ENCODE measurements at places on chromosomes 1 and 21. TPM values are rescaled to one million over a fixed set of nuclear protein-coding genes. Genes with fewer than 3 reads are reported as not detected.

ICOSLG gene
- 10.7 TPM for total RNA-seq

- no peak overlapping the region for H3K27ac ChIP-seq
- H3K4me1 ChIP-seq = no peaks in the 10 kb centered on the region
- H3K36me3 ChIP-seq = no peaks in the 10 kb centered on the region
- DNase-seq = no peak
- no peak overlapping the region for H3K4me3 ChIP-seq
These were observed 67.2 kb upstream of the B3GALNT2 start for GRCh38 chr1:235571482-235571881.

- H3K27ac ChIP-seq = no peak overlapping the region
- H3K36me3 ChIP-seq = peaks cover 5% of the 10 kb centered on the region
- DNase-seq = no peak
- H3K27me3 ChIP-seq = no peaks in the 10 kb centered on the region
These were observed 91.5 kb upstream of the LBR start for GRCh38 chr1:225519166-225519863.

- no peak overlapping the region for H3K27ac ChIP-seq
- H3K27me3 ChIP-seq = no peaks in the 10 kb centered on the region
- no peaks in the 10 kb centered on the region for H3K36me3 ChIP-seq
- peak; percentile 56 for DNase-seq
- H3K4me1 ChIP-seq = peaks cover 8% of the 10 kb centered on the region
These were observed 2.3 kb downstream of the EPS8L3 start for GRCh38 chr1:109761227-109762038.

DNA sequence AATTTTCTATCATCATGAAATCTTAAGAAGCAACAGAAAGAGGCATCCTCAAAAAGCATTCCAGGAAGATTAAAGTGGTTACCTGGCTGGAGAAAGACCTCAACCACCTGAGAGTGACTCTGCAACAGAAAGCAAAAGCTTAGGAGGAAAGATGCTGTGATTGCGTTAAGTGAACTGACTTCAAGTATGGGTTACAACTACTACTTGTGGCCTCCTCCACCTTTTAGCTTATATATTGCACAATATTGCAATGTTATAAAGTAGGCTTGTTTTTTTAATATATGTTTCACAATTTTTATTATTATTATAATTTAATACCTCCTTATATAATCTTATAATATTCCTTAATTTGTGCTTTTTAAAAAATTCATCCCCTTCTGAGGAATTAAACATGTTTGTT is 1407.5 kb downstream of the KCNT2 start:
- H3K4me3 ChIP-seq = no peak overlapping the region
- no peaks in the 10 kb centered on the region for H3K27me3 ChIP-seq
- H3K4me1 ChIP-seq = no peaks in the 10 kb centered on the region
- H3K27ac ChIP-seq = no peak overlapping the region
- no peak for DNase-seq

CD1B gene
- total RNA-seq = not detected

DNA sequence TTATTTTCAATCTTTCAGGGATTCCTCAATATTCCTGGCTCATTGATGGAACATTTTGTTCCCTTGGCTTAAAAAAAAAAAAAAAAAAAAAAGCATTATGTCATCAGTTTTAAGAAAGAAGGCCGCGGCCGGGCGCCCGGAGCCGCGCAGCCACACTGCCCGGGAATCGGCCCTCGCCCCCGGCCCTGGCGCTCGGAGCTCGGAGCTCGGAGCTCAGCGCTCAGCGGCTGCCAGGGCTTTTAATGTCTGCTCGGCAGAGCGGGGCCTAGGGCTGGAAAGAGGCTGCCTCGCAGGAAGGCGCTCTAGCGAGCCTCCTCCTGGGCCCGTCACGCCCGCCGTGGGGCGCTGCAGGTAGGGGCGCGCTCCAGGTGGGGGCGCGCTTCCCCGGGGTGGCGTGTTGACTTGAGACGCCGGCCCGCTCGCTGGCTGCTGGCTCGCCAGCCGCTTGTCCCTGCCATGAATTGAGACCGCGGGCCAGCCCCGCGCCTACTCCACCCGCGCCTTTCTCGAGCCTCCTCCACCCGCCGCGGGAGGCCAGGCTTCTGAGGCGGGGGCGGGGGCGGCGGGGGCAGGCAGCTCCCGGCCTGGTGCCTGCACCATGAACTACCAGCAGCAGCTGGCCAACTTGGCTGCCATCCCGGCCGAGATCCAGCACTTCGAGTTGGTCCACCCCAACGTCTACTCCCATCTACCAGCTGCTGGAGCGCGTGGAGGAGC is 5.4 kb upstream of the TDRD5 start:
- no peak for DNase-seq
- H3K4me3 ChIP-seq = peak overlapping the region; percentile 54
- H3K27me3 ChIP-seq = peaks cover 6% of the 10 kb centered on the region
- H3K4me1 ChIP-seq = peaks cover 8% of the 10 kb centered on the region
- no peaks in the 10 kb centered on the region for H3K36me3 ChIP-seq

GBP5 gene
- not detected for total RNA-seq

DNA sequence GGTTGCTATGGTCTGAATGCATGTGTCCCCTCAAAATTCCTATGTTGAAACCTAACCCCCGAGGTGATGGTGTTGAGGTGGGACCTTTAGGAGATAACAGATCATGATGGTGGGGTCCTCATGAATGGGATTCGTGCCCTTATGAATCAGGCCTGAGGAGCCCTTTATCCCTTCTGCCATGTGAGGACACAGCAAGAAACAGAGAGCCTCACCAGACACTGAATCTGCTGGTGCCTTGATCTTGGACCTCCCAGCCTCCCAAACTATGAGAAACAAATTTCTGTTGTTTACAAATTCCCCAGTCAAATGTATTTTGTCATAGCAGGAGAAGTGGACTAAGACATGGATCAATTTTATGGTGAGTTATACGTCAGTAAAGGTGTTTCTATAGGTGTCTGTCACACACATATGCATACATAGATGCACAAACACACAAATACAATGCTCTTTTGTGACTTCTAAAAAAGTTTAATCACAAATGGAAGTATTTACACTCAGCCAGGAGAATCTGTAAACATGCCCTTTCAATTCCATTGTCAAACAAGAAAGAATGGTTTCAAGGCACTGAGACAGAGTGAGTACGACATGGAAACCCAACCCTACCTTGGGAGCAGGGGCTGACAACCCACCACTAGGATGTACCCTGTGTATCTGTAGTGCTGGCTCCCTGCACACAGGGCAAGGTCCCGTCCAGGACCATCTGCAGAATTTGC is 5.5 kb upstream of the ETS2 start:
- no peak overlapping the region for H3K4me3 ChIP-seq
- no peak overlapping the region for H3K27ac ChIP-seq
- DNase-seq = no peak
- H3K27me3 ChIP-seq = no peaks in the 10 kb centered on the region
- H3K36me3 ChIP-seq = no peaks in the 10 kb centered on the region
- H3K4me1 ChIP-seq = peaks cover 12% of the 10 kb centered on the region

DNA sequence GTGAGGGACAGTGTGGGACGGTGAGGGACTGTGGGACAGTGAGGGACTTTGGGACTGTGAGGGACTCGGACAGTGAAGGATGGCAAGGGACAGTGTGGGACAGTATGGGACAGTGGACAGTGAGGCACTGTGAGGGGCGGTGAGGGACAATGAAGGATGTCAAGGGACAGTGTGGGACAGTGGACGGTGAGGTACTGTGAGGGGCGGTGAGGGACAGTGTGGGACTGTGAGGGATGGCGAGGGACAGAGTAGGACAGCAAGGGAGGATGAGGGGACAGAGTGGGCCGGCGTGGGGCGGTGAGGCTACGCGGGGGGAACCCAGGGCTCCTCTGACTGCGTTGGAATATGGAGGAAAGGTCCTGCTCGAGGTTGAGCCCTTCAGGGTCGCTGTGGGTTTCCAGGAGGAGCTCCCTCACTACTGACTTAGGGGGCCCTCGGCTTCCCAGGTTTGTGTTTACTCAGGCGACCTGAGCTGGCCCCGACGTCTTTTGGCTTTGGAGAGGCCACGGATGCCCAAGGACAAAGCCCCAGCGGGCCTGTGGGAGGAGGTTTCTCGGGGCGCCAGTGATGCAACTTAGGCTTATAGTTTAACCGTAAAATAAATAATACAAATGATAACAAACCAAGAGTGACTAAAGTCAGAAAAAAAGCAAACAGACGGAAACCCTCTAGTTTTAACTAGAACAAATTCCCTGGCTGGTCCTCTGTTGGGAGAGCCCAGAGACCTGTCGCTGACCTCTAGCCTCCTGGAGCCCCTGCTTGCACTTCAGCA is 1.1 kb upstream of the ERRFI1 start:
- DNase-seq = no peak
- no peaks in the 10 kb centered on the region for H3K27me3 ChIP-seq
- peak overlapping the region; percentile 96 for H3K27ac ChIP-seq
- peak overlapping the region; percentile 94 for H3K4me3 ChIP-seq

- peaks cover 10% of the 10 kb centered on the region for H3K4me1 ChIP-seq
- peaks cover 11% of the 10 kb centered on the region for H3K27me3 ChIP-seq
These were observed 21.1 kb upstream of the PDE9A start for GRCh38 chr21:42632336-42632751.

- H3K4me1 ChIP-seq = peaks cover 32% of the 10 kb centered on the region
- no peak for DNase-seq
- H3K36me3 ChIP-seq = no peaks in the 10 kb centered on the region
- no peak overlapping the region for H3K4me3 ChIP-seq
These were observed 176.4 kb downstream of the ETS2 start for GRCh38 chr21:38982096-38982495.

Measured in suprapubic skin (tissue), 4 donors.